ENCODE measurements at places on chromosomes 7 and 10. TPM values are rescaled to one million over a fixed set of nuclear protein-coding genes. Genes with fewer than 3 reads are reported as not detected.
A peak's percentile ranks its signal among the peaks of the same experiment; 100 is the strongest.

- DNase-seq: no peak
- no peaks in the 10 kb centered on the region for H3K4me1 ChIP-seq
- H3K36me3 ChIP-seq: peaks cover 4% of the 10 kb centered on the region
- no peak overlapping the region for H3K4me3 ChIP-seq
Measured at GRCh38 chr7:156969972-156970420, 20.5 kb downstream of the NOM1 start.

DNA sequence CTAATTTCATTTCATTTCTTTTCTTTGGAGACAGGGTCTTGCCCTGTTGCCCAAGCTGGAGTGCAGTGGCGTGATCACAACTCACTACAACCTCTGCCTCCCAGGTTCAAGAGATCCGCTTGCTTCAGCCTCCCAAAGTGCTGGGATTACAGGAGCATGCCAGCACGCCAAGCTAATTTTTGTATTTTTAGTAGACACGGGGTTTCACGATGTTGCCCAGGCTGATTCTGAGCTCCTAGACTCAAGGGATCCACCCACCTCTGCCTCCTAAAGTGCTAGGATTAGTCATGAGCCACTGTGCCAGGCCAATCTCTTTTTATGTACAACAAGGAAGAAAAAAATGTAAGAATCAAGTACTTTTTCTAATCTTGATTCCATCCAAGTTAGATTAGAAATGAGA lies 10.7 kb upstream of the KMT2E start:
- no peak overlapping the region for H3K4me3 ChIP-seq
- no peaks in the 10 kb centered on the region for H3K36me3 ChIP-seq
- DNase-seq: no peak
- no peaks in the 10 kb centered on the region for H3K27me3 ChIP-seq
- peaks cover 31% of the 10 kb centered on the region for H3K4me1 ChIP-seq
- peak overlapping the region; percentile 64 for H3K27ac ChIP-seq

DNA sequence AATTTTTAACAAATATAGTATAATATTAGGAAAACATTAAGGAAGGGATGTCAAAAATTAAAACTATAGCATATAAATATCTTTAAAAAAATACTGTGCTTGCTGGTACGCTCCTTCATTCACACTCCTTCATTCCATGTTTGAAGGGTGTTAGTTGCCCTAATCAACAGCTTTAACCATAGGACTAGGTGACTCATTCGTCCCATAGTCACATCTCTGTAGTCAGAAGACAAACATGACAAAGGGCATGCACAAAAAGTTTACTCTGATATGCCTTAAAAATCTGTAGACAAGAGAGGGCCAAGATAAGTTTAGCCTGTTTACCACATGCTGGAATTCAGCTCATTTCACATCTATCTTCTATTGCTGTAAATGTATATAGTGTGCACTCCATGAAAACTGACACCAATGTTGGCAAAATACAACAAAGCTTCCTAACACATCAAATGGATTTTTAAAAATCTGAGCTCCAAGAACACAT lies 646 bp downstream of the FAM13C start:
- H3K27me3 ChIP-seq: no peaks in the 10 kb centered on the region
- no peaks in the 10 kb centered on the region for H3K4me1 ChIP-seq
- H3K27ac ChIP-seq: peak overlapping the region; percentile 69
- no peak for DNase-seq
- no peaks in the 10 kb centered on the region for H3K36me3 ChIP-seq

DNA sequence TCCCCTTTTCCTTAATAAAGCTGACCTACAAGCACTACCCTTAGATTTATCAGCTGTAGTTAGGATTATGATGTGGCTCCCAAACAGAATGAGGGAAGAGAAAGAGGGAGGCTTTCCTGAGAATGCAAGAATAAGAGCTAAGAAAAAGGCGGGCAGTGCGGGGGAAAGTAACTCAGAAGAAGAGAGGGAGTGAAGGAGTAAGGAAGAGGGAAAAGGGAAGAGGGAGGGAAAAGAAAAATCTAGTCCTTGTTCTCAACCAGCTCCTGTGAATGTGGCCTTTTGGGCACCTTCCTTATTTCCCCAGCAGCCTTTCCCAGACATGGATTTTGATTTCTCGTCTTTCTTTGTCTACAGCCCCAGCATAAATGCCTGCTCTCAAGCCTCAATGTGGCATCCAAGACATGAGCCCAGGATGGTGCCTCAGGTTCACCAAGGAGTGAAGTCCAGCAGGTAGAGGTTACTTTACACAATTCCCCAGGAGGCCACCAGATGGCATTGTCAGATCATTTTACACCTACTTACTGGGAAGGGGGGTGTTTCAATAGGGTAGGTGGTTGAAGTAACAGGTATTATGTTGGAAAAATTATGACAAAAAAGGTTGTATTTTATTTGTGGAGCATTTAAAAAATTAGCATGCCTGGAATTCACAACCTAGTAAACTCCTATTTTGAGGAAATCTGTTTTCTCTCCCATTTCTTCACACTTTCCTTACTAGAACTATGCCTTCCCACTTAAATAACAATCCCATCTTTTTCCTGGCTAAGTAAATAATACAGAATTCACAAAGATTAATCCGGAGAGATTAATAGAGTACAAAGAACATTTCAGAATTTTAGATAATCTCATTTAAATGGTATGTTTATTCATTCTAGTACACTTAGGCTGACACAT lies 106.5 kb downstream of the HTR7 start:
- no peak overlapping the region for H3K4me3 ChIP-seq
- H3K27me3 ChIP-seq: no peaks in the 10 kb centered on the region
- no peaks in the 10 kb centered on the region for H3K36me3 ChIP-seq
- no peak overlapping the region for H3K27ac ChIP-seq

Gene DEPP1
- 20.2 TPM for total RNA-seq

Gene TLX1
- 0.52 TPM for total RNA-seq

Gene TMEM184A
- 35.8 TPM for total RNA-seq

GRCh38 chr10:101769541-101770180 lies 6.3 kb downstream of the FGF8 start:
- peaks cover 34% of the 10 kb centered on the region for H3K27me3 ChIP-seq
- H3K36me3 ChIP-seq: no peaks in the 10 kb centered on the region
- DNase-seq: no peak
- no peaks in the 10 kb centered on the region for H3K4me1 ChIP-seq

DNA sequence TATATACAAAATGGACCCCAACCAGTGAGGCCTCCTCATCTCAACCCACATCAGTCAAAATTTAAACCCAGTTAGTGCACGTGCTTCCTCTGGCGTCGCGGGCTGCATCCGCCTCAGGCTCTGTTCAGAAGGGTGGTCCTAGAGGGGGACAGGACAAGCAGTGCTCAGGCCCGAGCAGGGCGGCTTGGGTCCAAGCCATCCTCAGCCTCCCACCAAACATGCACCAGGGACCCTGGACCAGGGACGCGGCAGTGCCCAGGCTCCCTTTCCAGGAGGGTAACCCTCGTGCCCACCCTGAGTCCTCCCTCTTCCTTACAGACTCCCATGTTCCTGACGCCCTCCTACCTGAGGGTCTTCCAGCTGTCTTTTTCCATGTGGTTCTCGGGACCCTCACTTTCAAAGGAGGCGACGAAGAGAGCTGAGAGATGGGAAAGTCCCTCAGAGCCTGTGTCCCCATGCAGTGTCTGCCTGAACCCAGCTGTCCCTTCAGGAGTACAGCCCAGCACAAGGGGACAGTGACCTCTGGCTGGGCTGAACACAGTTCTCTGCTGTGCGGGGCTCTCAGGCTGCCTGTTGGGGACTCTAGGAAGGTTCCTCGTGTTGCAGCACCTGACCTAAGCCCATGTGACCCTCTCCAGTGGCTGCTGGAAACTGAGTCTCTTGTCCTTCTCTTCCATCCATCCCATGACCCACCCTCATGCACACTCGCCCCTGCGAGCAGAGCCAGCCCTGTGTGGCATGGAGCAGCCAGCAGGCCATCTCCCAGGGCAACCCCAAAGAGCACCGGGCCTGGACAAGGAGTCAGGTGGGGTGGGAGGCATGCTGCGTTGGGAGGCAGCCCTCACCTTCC lies 58.1 kb downstream of the CSGALNACT2 start:
- H3K4me3 ChIP-seq: no peak overlapping the region
- H3K4me1 ChIP-seq: no peaks in the 10 kb centered on the region
- H3K27ac ChIP-seq: no peak overlapping the region
- no peak for DNase-seq
- no peaks in the 10 kb centered on the region for H3K27me3 ChIP-seq

DNA sequence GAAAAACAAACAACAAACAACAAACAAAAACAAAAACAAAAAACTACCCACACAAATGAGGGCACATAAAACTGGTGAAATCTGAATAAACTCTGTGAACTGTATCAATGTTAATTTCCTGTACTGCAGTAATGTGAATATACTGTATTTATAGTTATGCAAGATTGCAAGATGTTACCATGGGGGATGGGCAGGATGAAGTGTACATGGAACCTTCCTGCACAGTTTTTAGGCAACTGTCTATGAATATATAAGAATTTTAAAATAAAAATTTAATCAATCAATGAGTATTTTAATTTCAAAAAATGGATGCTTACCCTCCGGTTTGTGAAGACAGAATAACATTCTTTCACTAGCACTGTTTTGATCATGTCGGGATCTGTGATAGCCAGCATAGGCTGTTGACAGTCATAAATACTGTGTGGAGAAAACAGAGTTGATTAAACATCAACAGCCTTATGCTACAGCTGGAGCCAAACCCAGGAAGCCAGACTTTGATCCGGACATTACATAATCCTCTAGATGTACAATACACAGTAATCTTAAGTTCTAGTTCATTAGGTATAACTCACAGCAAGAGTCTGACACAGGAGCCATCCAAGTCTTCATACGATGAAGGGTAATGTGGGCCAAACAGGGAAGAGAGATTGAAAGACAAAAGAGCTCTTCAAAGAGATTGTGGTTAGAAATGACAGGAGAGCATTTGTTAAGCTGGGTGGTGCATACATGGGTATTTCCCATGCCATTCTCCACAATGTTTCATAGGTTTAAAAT lies 14.8 kb downstream of the CYP3A7 start:
- H3K27me3 ChIP-seq: no peaks in the 10 kb centered on the region
- H3K4me3 ChIP-seq: no peak overlapping the region
- H3K36me3 ChIP-seq: no peaks in the 10 kb centered on the region
- peak overlapping the region; percentile 28 for H3K27ac ChIP-seq
- peak; percentile 50 for DNase-seq
- no peaks in the 10 kb centered on the region for H3K4me1 ChIP-seq

- no peaks in the 10 kb centered on the region for H3K36me3 ChIP-seq
- no peak overlapping the region for H3K4me3 ChIP-seq
- no peak overlapping the region for H3K27ac ChIP-seq
- no peak for DNase-seq
- no peaks in the 10 kb centered on the region for H3K4me1 ChIP-seq
Measured at GRCh38 chr7:121414436-121414835, 18.3 kb upstream of the FAM3C start.

Gene ARHGEF35
- total RNA-seq: 14.0 TPM

GRCh38 chr10:94546901-94547185 lies 1.3 kb downstream of the HELLS start:
- no peak for DNase-seq
- no peak overlapping the region for H3K27ac ChIP-seq

Gene PRR15
- total RNA-seq: 129 TPM

Measured in colonic mucosa (tissue), 4 donors.